ENCODE measurements at places on chromosomes 16 and 17.

- no peak for DNase-seq
Measured at GRCh38 chr17:57902800-57903759, 52.1 kb downstream of the CUEDC1 start.

GRCh38 chr17:4559139-4559791 is 1.1 kb downstream of the GGT6 start:
- DNase-seq: no peak

- no peak for DNase-seq
Measured at GRCh38 chr16:78987666-78988065, 612.9 kb downstream of the MAF start.

GRCh38 chr16:6345090-6345489 is 987.6 kb upstream of the RBFOX1 start:
- no peak for DNase-seq

GRCh38 chr16:78425891-78426510 is 326.5 kb downstream of the WWOX start:
- no peak for DNase-seq

DNA sequence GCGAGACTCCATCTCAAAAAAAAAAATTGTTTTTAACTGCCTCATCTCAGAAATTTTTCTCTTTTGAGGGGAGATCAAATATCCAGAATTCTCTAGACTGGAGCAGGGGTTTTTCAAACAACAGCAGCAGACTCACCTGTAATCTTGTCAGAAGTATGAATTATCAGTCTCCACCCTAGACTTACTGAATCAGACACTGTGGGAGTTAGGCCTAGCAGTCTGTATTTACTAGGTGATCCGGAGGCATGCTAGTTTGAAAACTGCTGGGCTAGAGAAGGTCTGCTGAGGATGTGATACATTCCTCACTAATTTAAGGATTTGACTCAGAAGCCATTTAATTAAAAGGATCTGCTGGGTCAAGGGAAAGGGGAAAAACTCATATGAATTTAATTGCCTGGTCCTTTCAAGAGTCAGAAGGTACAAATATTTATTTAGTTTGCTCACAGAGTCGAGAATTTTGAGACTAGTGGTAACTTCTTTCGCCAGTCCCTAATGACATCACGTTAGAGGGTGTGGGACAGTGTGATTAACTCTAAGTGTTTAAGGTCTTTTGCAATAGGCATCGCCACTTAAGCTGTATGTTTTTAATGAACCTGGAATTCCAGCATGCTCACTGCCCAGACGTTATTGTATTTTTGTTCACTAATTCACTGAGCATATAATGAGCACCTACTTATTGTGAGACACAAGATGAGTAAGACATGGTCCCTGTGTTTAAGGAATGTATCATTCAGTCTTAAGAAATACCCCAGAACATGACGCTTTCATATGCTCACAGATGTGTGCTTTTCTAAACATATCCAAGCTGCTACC is 14.2 kb downstream of the ATP6V0A1 start:
- DNase-seq: no peak

Data from activated CD4-positive, alpha-beta T cell treated with anti-CD3 and anti-CD28 coated beads for 4 hours (primary cell).